Activated CD4-positive, CD25-positive, alpha-beta regulatory T cell (primary cell): ENCODE measurements at places on chromosomes 6 and 20.

- DNase-seq: no peak
Measured at GRCh38 chr6:65667916-65668656, 38.9 kb downstream of the EYS start.

- no peak for DNase-seq
Measured at GRCh38 chr20:57746832-57747404, 37.1 kb upstream of the PMEPA1 start.

GRCh38 chr6:80438772-80439171, 332.3 kb downstream of the BCKDHB start:
- no peak for DNase-seq

DNA sequence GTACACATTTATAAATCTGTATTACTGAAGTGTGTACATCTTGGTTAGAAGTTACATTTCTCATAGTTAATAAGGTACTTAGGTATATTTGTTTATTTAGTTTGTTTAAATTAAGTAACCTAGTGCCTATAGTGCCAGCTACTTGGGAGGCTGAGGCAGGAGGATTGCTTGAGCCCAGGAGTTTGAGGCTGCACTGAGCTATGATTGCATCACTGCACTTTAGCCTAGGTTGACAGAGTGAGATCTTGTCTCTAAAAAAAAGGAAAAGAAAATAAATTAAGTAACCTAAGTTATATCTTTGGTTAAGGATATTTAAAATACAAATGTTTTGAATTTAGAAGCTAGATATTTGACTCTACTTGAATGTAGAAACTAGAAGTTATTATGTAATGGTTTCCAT, 9.5 kb upstream of the AFG1L start:
- no peak for DNase-seq

DNA sequence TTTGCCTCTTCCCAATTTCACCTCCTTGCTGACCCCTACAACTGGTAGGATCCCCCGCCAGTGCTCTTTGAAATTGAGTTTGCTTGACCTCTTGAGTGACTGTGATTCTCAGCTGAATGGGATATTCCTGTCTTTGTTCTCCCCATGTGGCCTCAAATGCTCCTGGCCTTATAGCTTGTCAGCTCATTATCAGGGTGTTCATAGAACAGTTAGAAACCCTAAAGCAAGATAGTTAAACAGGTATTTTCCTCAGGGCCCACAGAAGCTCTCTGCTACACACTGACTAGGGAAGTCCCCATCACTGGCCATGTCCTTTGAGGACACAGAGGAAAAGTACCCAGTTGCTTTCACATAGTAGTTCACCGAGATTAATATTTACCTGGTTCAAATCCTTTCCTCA, 211.5 kb upstream of the DTNBP1 start:
- no peak for DNase-seq

GRCh38 chr6:169958510-169958909, 207.1 kb downstream of the ERMARD start:
- DNase-seq: no peak

DNA sequence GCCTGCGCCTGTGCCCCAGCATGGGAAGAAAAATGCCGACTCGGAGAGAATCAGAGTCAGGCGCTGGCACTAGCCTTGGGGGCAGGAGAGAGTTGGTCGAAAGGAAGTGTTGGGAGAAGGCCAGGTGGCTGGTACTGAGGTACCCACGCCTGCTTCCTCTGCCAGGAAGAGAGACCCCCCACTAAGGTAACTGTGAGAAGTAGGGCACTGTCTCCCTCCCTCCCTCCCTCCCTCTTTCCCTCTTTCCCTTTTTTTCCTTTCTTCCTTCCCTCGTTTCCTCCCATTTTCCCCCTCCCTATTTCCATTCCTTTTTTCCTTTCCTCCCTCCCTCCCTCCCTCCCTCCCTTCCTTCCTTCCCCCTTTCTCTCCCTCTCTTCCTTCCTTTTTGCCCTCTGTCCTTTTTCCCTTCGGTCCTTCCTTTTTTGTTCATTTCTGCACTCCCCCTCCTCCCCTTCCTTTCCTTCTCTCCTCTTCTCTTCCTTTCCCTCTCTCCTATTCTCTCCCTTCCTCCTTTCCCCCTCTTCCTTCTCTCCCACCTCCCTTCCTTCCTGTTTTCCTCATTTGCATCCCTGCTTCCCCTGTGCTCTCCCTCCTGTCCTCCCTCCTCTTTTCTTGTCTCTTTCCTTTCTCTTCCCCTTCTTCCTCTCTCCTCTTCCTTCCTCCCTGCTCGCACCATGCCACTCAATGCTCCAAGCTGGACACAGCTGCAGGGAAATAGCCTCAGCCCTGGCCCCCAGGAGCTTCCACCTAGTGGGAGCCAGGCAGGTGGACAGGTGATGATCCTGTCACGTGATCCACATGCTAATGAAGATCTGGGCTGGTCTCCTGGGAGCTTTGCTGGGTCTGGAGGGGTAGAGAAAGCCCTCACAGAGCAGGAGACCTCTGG, 148.0 kb downstream of the DHX35 start:
- DNase-seq: no peak
